Stimulated activated CD8-positive, alpha-beta memory T cell treated with anti-CD3 and anti-CD28 coated beads, Interleukin-15, amount 100 ng/mL, for 4 hours (primary cell): ENCODE measurements at places on chromosomes 3 and 15.

DNA sequence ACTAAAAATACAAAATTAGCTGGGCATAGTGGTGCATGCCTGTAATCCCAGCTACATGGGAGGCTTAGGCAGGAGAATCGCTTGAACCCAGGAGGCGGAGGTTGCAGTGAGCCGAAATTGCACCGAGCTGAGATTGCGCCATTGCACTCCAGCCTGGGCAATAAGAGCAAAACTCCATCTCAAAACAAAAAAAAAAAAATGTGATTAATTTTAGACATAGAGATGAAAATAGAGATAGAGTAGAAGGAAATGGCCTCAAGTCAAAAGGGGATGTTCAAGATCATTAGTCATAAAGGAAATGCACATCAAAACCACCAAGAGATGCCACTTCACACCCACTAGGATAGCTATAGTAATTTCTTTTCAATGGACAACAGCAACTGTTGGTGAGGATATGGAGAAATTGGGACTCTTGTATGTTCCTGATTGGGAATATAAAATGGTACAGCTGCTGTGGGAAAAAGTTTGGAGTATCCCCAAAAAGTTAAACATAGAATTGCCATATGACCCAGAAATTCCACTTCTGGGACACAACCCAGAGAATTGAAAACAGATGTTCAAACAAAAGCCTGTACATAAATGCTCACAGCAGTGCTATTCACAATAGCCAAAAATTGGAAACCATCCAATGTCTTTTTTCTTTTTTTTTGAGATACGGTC is 55.4 kb downstream of the ABHD2 start:
- no peak for DNase-seq

GRCh38 chr3:100563652-100564211 is 45.7 kb upstream of the ADGRG7 start:
- DNase-seq, result no peak

GRCh38 chr3:145134738-145135137 is 1026.2 kb downstream of the PLOD2 start:
- DNase-seq, result no peak

GRCh38 chr3:25944329-25944728 is 154.4 kb downstream of the OXSM start:
- DNase-seq, result no peak

GRCh38 chr3:88912294-88912877 is 195.0 kb upstream of the EPHA3 start:
- DNase-seq, result no peak

DNA sequence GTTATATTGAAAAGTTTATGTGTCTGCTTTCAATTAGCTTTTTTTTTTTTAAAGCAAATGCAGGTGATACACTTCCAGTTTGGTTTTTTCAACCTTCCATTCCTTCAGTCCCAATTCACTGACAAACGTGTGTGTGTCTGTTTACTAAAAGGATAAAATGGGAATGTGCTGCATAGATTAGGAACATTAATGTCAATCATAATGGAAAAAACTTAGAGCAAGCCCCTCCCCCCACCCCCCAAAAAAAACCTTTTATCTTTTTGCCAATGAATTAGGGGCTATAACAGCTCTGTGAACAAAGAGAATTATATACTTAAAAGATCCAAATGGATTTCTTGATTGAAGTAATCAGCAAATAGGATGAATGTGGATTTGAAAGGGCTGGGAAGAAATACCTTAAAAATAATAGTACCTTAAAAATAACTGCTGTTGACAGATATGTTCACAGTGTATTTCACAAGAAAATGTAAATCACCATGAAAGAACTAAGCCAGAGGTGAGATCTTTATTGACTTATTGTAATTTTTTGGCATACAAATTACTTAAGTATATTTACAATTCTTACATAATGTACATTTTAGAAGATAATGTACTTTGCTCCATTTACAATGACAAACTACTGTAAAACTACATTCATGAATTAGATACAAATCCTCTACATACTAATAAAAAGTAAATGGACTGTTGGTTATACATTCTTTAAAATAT is 3.5 kb upstream of the XXYLT1 start:
- no peak for DNase-seq

DNA sequence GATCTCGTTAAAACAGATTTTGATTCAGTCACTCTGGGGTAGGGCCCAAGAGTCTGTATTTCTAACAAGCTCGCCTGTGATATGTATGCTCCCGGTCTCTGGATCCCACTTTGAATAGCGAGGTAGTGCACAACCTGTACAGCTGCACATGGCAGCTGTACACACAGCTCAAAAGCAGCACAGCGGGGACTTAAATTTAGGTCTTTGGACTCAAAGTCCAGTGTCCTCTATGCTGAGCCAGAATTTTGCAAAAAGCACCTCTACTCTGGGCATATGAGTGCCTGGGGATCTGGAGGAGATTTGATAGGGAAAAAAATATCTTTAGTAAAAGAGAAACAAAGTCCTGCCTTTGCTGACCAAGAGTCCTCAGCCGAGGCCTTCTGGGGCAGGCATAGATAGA is 83.1 kb downstream of the HMG20A start:
- DNase-seq, result no peak

DNA sequence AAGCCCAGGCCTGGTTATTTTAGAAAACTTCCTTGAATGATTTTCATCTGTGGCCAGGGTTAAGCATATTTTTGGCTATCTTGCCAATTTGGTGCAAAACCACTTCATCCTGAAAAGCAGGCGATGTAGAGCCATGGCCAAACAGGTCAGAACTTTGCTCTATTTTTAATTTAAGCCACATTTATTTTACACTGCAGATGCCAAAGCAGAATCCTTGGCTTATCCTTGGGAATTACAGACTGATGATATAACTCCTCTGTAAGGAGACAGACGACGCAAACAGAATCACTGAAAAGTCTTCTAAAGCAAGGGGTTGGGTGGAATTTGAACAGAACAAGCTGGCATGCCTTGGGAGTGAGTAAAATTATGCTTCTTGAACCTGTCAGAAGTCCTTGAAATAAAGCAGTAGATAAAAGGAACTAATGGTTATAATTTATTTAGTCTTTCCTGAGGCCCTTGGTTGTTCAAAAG is 121.9 kb downstream of the CHST2 start:
- DNase-seq, result no peak

- no peak for DNase-seq
Measured at GRCh38 chr3:167394003-167394402, 13.9 kb upstream of the ZBBX start.

- DNase-seq, result no peak
Measured at GRCh38 chr3:114809668-114810413, 337.2 kb downstream of the ZBTB20 start.

DNA sequence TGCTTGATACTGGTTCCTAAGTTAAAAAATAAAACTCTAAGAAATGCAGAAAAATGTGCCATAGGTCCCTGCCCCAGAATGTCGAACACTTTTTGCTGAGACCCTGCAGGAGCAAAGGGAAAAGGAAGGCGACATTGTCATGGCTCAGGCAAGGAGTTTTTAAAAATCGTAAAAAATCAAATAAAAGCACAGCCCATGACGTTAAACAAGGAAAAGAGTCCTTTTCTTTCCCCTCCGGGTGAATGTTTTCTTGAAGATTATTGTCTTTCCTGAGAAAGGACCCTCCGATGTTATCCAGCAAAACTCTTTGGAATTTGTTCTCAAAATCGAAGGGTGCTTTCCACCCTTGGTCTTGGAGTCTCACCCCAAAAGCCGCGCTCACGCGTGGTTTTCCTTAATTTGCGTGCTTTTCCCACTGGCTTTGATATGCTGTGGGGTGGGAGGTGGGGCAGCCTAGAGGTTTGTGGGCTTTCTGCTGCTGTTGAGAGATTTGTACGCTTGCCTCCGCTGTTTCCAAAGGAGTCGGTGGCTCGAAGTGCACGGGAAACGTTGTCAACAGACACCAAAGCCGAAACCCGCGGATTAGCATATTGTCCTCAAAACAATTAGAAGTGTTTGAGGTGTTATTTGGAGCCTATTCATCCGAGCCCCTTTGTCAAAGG is 2.9 kb downstream of the SOX14 start:
- DNase-seq, result no peak

DNA sequence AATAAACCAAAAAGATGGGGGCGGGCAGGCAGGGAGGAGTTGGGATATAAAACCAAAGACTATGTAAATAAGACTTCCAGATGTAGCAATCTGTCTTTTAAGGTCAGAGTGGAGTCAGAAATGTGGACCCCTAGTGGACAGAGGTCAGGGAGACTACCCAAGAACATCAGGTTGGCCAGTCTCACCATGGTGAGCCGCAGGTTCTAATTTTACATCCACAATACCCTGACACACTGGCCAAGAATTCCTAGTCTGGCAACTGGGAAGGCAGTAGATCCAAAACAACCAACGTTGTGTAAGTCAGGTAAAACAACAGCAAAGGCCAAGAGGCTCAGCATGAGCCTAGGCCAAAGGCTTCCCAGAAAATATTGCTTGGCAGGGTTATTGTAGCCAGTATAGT is 203.4 kb downstream of the FOXP1 start:
- no peak for DNase-seq

GRCh38 chr3:197701841-197702240 is 34.9 kb downstream of the RUBCN start:
- no peak for DNase-seq

- DNase-seq, result no peak
Measured at GRCh38 chr15:49490966-49491365, 67.9 kb downstream of the FGF7 start.

GRCh38 chr15:65421360-65422215 is 1.2 kb downstream of the IGDCC4 start:
- DNase-seq, result no peak

GRCh38 chr3:29892976-29893554 is 612.2 kb downstream of the RBMS3 start:
- DNase-seq, result no peak

- DNase-seq, result no peak
Measured at GRCh38 chr3:14534516-14535191, 5.5 kb downstream of the GRIP2 start.

GRCh38 chr3:156729460-156730179 is 55.2 kb downstream of the TIPARP start:
- no peak for DNase-seq

- no peak for DNase-seq
Measured at GRCh38 chr3:12194209-12194608, 35.5 kb upstream of the TIMP4 start.

GRCh38 chr3:25653322-25653721 is 11.4 kb downstream of the TOP2B start:
- DNase-seq, result no peak

DNA sequence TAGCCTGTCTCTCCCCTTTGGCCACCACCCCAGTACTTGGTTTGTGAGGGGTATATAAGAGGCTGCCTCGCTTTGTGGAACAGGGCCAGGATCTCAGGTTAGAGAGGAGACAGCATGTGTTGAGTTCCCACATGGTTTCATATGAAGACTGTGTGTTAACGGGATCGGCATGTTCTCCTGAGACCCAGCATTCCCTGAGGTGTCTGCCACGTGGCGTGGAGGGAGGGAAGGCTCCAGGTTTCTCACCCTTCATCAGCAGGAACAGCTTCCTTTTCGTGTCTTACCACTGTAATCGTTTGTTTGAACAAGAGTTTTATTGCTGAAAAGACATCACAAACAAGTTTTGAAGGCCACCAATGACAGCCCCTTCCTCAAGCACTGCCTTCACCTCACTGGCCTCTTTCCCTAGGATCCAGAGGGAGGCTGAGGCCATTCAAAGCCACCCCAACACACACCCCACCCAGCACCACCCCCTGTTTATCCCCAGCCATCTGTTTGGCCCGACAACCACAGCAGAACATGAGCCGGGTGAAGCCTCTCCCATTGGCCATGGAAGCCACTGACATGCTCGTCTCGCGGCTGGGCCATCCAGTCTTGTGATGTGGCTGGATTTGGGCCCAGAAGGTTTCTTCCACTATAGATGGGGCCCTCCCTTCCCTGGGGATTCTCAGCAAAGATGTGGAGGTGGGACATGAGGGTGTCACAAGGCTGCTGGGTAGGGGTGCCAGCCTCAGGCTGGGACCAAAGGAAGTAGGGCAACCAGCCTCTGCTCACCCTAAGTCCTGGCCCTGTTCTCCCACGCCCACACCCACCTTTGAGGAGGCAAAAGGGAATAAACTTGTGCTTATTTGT is 10.0 kb downstream of the BHLHE40 start:
- DNase-seq, result no peak

DNA sequence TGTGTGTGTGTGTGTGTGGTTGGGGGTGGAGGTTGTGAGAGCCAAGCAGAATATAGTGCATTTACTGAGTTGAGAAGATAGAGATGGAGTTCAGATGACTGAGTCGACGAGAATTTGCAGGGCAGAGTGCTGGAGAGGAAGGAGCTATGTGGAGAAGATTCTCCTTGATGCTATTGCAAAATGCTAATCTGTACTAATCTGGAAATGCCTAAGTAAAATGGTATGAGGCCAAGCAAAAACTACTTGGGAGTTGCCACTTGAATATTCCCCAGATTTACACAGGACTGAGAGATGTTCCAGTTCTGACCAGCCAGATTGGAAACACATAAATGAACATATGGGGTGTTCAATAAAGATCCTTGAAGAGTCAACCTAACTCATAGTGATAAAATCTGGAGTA is 316.4 kb downstream of the NSUN3 start:
- no peak for DNase-seq

DNA sequence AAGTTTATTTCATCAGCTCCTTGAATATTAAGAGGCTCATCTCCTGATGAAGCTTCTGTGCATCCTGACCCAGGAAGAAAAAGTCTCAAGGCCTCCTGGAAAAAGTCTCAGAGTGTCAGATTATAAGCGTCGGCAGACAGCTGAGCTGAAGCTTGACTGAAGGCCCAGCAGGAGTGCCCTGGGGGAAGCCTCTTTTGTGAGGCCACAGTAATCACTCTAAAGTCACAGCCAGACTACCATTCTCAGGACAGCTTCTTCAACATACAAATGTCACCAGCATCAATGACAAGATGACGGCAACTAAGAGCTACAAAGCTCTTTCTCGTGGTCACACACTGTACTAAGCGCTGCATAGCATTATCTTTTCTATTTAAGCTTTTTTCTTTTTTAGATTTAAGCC is 72.7 kb upstream of the LRRN1 start:
- DNase-seq, result no peak

GRCh38 chr3:58742239-58742638 is 75.7 kb upstream of the FAM3D start:
- DNase-seq, result no peak

DNA sequence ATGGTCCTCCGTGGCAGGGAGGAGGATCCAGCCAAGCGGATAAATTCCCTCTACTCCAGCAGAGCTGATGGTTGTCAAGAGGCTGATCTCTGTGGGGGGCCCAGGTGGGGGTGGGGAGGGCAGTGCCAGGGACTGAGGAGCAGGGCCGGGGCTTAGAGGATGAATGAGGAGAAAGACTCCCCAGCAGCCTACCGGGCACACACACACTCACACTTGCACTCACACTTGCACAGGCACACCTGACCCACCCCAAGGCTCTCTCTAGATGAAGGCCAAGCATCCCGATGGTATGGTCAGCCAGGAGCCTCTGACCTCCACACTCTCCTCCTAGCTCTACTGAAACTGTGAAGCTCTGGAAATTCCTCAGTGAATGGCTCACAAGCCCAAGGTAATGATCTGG is 131.3 kb upstream of the PRR20G start:
- DNase-seq, result no peak

GRCh38 chr15:27082526-27082925 is 111.5 kb downstream of the GABRG3 start:
- no peak for DNase-seq

- no peak for DNase-seq
Measured at GRCh38 chr3:195124378-195124992, 146.5 kb downstream of the XXYLT1 start.

GRCh38 chr3:101992863-101993262 is 143.5 kb downstream of the NFKBIZ start:
- no peak for DNase-seq
